ENCODE measurements at places on chromosomes 16 and 17.

GRCh38 chr17:74325376-74325742 is 667 bp upstream of the KIF19 start:
- H3K4me1 ChIP-seq, result peaks cover 14% of the 10 kb centered on the region
- peak overlapping the region; percentile 51 for H3K4me3 ChIP-seq
- H3K27ac ChIP-seq, result peak overlapping the region; percentile 55
- DNase-seq, result peak; percentile 27

DNA sequence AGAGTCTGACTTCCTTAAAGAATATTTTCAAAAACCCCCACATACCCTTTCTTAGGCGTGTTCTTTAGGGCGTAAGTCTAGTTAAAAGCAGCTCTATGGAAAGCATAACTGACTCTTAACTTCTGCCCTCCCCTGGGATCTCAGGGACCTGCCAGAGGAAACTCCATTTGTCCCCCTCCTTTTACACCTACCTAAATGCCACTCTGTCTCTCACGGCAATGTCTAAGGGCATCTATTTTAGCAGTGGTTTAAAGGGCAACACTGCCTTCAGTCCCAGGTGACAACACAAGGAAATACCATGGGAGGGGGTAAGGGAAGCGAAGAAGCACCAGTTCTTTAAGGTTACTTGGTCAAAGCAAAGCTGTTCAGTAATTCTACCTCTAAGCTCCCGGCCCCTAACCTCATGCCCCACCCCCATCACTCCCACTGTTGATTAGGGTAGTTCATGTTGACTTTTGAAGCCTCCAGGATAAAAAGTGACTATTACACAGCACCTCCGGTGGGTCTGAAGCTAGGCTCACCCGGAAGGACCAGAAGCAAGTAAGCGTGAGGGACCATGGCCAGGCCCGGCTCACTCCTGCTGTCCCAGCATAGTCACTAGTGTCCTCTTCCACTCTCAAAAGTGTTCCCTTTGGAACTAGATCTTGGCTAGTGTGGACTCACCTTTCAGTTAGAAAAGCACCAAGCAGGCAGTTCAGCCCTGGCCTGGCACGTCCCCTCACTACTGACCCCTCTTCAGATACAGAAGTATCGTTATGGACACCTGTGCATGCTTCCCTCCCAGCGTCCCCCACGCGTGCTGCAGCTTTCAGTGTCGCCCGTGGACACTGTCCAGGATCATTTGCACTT is 47.1 kb downstream of the CYTH1 start:
- peak overlapping the region; percentile 87 for H3K27ac ChIP-seq
- no peaks in the 10 kb centered on the region for H3K27me3 ChIP-seq
- peaks cover 74% of the 10 kb centered on the region for H3K4me1 ChIP-seq
- peak overlapping the region; percentile 38 for H3K4me3 ChIP-seq
- DNase-seq, result no peak

DNA sequence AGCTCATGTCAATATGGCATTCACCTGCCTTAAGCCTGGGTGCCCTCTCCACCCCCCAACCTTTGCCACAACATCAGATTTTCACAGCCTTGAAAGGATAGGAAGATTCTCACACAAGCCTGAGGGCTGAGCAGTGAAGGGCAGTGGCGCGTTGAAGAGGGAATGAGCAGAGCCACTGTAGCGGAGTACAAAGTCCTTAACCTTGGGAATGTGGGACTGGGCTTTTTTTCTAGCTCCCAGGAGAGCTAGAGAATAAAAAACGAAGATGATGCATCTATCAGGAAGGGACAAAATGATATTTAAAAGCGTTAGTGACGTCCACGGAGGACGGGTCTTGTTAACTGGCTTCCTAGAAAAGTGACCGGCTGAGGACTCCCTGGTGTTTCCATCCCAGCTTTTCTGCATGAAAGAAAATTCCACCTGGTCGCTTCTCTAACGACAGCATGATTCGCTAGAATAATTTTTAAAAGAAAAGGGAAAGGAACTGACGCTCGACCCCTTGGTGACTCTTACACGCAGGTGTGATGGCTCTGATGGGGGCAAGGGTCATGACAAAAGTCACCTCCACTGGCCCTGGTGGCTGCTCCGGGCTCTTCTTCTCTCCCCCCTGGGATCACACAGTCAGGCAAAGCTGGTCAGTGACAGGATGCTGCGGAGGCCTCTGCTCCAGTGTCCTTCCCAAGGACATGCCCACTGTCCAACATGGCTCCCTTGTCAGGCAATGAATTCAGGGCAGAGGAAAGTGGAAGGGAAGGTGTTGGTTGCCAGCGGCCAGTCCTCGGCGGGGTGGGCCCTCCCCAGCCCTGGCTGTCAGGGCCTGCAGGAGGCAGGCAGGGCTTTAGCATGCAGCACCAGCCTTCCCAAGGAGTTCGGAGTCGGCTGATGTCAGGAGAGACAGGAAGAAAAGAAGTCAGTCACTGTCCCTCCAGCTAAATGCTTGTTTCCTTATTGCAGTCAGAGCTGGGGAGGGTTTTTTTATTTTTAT is 58.4 kb upstream of the IRX3 start:
- no peak overlapping the region for H3K27ac ChIP-seq
- H3K36me3 ChIP-seq, result no peaks in the 10 kb centered on the region
- no peaks in the 10 kb centered on the region for H3K27me3 ChIP-seq

GRCh38 chr17:79633993-79634813 is 23.4 kb upstream of the RBFOX3 start:
- H3K27ac ChIP-seq, result no peak overlapping the region
- H3K4me3 ChIP-seq, result no peak overlapping the region
- no peak for DNase-seq
- H3K36me3 ChIP-seq, result no peaks in the 10 kb centered on the region
- H3K4me1 ChIP-seq, result no peaks in the 10 kb centered on the region
- peaks cover 23% of the 10 kb centered on the region for H3K27me3 ChIP-seq
